Right renal pelvis (tissue), 4 donors: ENCODE measurements at places on chromosomes 16 and 17. TPM values are rescaled to one million over a fixed set of nuclear protein-coding genes. Genes with fewer than 3 reads are reported as not detected.

Gene MT1E
- 27.2 TPM for polyA plus RNA-seq

Gene PRDM7
- 0.10 TPM for polyA plus RNA-seq

- DNase-seq: no peak
Measured at GRCh38 chr16:75341564-75342307, 90.3 kb upstream of the BCAR1 start.

Gene LGALS3BP
- 156 TPM for polyA plus RNA-seq

DNA sequence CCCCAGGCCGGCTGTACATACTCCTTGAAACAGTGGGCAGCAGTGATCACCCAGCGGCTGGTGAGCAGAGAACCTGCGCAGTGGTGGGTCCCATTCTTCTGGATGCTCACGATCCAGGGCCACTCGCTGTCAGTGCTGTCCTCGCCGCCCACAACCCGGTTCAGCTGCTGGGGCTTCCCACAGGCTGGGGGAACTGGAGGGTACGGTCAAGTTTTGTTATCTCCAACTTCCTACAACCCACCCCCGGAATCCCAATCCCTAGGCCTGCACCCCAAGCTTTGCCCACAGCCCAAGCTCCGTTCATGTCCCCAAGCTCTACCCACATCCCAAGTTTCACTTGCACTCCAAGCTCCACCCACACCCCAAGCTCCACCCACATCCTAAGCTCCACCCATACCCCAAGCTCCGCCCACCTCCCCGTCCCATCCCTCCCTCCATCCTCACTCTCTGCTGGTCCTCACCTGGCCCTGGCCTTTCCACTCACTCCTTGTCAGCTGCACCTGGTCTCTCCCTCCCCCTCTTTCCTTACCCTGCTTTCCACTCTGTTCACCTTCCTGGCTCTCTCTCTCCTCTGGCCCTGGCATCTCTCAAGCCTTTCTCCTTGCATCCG is 1.8 kb downstream of the PRSS22 start:
- DNase-seq: no peak

GRCh38 chr17:74326506-74326905 is 480 bp downstream of the KIF19 start:
- DNase-seq: no peak

DNA sequence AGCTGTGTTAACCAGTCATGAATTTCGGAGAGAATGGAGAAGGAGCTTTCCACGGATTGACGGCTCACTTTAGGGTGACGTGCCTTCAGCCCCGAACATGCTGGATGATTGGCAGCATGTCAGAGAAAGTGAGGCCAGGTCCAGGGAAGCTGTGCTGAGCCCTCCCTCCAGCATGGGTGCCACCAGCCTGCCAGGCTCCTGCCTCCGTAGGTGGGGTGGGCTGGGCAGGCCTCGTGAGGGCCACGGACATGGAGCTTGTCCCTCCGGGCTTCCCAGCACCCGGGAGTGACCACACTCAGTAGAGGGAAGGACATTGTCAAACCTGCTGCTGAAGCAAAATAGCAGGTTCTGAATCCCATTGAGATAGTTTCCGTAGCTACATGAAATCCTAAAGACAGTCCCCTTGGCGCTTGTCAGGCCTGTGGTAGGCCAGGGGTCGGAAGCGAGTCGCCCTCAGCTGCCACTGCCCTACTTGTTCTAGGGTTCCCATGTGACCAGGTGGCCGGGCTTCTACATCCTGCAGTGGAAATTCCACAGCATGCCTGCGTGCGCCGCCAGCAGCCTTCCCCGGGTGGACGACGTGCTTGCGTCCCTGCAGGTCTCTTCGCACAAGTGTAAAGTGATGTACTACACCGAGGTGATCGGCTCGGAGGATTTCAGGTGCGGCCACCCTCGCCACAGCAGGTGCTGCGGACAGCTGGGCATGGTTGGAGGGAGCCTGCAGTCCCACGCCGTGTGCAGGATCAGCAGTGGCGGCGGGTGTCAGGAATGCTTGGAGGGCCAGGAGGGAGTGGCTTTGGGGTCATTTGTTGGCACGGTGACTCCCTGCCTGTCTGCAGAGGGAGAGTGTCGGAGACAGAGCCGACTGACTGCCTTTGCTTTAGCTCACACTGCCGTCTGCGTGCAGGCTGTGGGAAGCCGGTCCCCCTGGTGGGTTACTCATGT is 72.3 kb downstream of the SEC14L1 start:
- no peak for DNase-seq

DNA sequence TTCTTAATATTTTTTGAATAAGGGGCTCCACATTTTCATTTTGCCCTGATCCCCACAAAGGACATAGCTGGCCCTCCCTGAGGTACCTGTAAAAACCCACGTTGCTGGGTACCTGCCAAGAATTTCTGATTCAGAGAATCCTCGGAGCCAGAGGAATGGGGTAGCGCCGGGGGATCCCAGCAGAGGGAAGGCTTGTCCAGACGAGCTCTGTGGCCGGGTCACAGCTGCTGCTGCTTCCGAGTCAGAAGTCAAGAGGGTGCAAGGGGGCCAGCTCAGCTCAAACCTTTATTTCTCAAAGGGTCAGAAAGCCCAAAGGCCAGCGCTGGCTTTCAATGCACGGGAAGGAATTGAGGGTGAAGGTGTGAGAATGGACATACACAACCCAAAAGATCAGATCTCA is 68.9 kb upstream of the SDK2 start:
- no peak for DNase-seq

DNA sequence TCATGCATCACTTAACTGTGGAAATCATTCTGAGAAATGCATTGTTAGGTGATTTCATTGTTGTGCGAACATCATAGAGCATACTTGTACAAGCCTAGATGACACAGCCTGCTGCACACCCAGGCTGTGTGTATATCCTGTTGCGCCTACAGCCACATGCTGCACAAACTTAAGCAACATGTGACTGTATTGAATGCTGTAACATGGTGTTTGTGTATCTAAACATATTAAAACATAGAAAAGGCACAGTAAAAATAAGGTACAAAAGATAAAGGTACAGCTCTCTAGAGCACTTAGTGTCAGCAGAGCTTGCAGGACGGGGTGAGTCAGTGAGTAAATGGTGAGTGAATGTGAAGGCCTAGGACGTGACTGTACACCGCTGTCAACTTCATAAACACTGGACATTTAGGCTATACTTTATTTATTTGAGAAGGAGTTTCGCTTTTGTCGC is 11.9 kb downstream of the FOXK2 start:
- no peak for DNase-seq

Gene PRR35
- 11.6 TPM for polyA plus RNA-seq

DNA sequence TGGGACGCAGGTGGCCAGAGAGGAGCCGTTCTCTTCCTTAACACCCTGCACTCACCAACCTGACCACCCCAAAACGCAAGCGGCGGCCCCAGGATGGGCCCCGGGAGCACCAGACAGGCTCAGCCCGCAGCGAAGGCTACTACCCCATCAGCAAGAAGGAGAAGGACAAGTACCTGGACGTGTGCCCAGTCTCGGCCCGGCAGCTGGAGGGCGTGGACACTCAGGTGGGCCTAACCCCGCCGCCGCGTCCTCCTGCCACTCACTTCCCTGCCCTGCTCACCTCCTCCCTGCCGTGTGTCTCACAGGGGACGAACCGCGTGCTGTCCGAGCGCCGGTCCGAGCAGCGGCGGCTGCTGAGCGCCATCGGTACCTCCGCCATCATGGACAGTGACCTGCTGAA is 4.6 kb upstream of the HSD3B7 start:
- no peak for DNase-seq

Gene KCNH6
- polyA plus RNA-seq: 2.2 TPM

GRCh38 chr17:3647769-3648555 is 11.4 kb downstream of the CTNS start:
- DNase-seq: no peak

GRCh38 chr16:67632415-67633172 is 12.3 kb upstream of the CARMIL2 start:
- no peak for DNase-seq

GRCh38 chr16:11262915-11263314 is 6.2 kb downstream of the TNP2 start:
- no peak for DNase-seq
